ENCODE measurements at places on chromosomes 5 and 9. TPM values are rescaled to one million over a fixed set of nuclear protein-coding genes. Genes with fewer than 3 reads are reported as not detected.
A peak's percentile ranks its signal among the peaks of the same experiment; 100 is the strongest.

The RAB3C gene
- total RNA-seq: not detected

The PCDHA7 gene
- total RNA-seq: under 0.01 TPM

The TPPP gene
- total RNA-seq: under 0.01 TPM

The CDO1 gene
- 8.6 TPM for total RNA-seq

The TMC1 gene
- total RNA-seq: not detected

The TAF11L5 gene
- total RNA-seq: not detected

The TMEM232 gene
- total RNA-seq: 0.56 TPM

The PKD2L2 gene
- total RNA-seq: not detected

The LTC4S gene
- total RNA-seq: not detected

The IDNK gene
- 1.7 TPM for total RNA-seq

The KIF4B gene
- total RNA-seq: under 0.01 TPM

The PCDHA4 gene
- under 0.01 TPM for total RNA-seq

DNA sequence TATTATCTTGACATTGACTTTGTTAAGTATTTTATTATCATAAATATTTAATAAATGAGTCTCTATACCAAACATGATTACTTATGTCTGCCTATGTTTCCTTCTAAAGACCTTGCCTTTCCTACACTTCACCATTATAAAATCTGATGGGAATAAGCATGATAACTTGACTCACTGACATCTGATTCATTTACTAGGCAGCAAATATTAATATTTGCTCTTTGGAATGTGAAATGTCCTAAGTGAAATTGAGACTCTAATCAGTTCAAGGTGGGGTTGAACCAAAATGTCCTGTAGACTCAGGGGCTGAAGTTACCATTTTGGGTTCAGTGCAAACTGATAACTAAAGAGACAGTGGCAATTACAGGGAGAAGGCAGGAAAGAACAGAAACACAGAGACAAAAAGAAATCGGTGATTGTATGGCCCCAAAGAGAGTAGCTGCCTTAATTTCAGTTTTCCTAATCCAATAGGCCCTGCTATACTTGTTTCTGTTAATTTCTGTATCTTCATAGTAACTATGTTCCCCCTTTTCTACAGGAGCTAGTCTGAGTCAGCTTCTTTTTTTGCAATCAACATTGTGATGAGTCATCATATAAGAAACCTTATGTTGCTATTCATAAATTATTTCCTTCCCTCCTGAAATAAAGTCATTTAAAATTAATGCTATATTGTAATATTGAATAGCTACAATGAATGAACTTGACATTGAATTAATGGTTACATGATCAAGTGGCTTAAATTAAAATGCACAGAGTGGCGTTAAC lies 296.8 kb downstream of the PDE4D start:
- peak; percentile 44 for DNase-seq

DNA sequence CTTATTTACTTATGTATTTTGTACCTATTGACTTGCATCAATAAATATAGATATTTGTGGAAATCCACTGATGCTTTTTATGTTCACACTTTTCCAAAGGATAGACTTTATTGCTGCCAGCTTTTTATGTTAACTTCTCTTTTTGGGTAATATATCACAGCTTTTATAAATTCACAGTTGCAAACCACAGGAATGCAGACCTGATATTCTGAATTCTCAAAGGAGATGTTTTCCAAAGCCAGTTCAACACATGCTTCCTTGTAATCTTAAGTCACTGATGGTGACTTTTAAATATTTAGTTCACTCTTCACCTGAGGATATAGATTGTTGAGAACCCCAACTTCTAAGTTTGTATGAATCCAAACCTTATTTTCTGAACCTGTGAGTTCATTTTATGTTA lies 223.4 kb upstream of the PRR16 start:
- DNase-seq: peak; percentile 13

GRCh38 chr5:134526483-134527155 lies 1.1 kb downstream of the JADE2 start:
- DNase-seq: no peak

- no peak for DNase-seq
Measured at GRCh38 chr5:464843-465590, 22.0 kb downstream of the EXOC3 start.

DNA sequence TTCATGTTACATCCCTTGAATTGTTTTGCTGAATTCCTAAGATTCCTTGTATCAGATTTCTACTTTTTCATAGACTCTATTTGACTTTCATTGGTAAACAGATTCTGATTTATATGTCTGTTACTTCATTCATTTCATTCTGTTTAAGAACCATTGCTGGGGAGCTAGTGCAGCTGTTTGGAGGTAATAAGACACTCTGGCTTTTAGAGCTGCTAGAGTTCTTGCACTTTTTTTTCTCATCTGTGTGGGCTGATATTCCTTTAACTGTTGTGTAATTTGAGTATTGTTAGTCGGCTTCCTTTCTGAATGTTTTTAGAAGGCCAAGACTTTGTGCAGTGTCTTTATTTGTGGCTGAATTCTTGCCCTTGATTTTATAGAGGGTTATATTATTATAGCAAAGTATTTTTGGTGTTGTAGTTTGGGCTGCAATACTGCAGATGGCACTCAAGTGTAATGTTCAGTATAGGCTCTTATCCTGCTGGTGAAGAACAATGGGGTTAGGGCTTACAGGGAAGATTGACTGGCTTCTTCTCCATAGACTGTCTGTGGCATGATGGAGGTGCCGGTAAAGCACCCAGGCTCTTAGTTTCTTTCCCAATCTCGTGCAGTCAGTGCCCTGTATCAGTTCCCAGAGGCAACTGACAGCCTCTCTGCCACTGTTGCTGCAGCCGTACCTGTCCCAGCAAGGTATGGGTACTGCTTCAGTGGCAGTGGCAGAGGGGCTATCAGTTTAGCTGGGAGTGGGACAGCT lies 162.2 kb downstream of the OXCT1 start:
- peak; percentile 76 for DNase-seq

- DNase-seq: no peak
Measured at GRCh38 chr9:76396144-76396543, 1.9 kb upstream of the RFK start.

- DNase-seq: no peak
Measured at GRCh38 chr9:131863306-131863896, 123.5 kb upstream of the RAPGEF1 start.

- DNase-seq: peak; percentile 46
Measured at GRCh38 chr9:106697750-106698502, 165.0 kb upstream of the ZNF462 start.

- no peak for DNase-seq
Measured at GRCh38 chr9:19124430-19124793, 2.9 kb downstream of the PLIN2 start.

- DNase-seq: peak; percentile 86
Measured at GRCh38 chr5:150176745-150177477, 10.3 kb downstream of the CDX1 start.

DNA sequence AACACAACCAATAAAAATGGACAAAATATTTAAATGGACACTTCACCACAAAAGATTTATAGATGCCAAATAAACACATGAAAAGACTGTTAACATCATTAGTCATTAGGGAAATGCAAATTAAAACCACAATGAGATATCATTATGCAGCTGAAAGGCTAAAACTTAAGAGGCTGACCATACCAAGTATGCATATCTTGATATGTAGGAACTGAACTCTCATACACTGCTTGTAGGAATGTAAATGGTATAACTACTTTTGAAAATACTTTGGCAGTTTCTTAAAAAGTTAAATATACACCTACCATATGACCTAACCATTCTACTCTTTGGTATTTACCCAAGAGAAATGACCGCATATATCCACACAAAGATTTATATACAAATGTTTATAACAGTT lies 13.6 kb upstream of the ADAMTS12 start:
- peak; percentile 49 for DNase-seq

- DNase-seq: no peak
Measured at GRCh38 chr9:71333321-71333720, 211.9 kb upstream of the TRPM3 start.

DNA sequence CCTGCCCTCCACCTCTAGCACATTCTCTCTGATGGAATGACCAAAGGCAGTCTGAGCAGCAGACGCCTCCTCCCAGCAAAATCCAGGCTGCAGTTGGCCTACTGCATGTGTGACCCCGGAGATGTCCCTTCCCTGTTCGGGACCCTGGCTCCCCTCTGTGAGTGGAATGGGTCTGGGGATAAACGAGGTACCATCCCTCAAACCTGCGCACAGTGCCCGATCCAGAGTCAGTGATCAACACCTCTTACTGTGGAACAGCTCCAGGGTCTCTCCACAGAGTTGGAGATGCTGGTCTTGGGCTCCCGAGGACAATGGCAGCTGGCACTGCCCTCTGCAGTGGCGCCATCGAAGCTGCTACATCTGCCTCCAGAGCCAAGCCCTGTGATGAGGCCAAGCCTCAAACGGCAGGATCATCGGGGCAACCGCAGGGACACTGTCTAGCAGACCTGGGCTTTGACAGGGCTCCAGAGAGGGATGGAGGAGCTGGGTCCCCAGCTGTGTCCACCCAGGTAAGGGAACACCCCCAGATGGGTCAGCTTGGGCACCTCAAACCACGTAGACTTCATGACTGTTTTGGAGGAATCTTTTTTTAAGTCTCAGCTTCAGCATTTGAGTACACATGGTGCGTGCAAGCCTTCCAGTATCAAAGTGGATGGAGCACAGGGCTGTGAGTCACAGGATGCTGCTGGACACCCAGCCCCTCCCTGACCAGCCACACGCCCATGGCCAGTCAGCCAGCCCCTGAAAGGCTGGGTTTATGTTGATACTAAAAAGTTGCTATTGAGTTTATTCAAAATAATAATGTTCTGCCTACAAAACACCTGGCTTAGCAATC lies 13.0 kb downstream of the MED10 start:
- DNase-seq: peak; percentile 53

- no peak for DNase-seq
Measured at GRCh38 chr5:112708103-112708622, 29.5 kb upstream of the APC start.

- DNase-seq: no peak
Measured at GRCh38 chr5:177025101-177025601, 2.7 kb downstream of the ZNF346 start.

- no peak for DNase-seq
Measured at GRCh38 chr5:54946306-54946819, 39.0 kb downstream of the ESM1 start.

- peak; percentile 75 for DNase-seq
Measured at GRCh38 chr5:116574367-116575325, at the start of gene SEMA6A. Gene SEMA6A, minus strand, starts transcription at chr5:116574823. Its CDS starts 69,879 bp downstream, at chr5:116504944.

All from IMR-90 (cell line).